ENCODE measurements at places on chromosomes 7 and 10.

DNA sequence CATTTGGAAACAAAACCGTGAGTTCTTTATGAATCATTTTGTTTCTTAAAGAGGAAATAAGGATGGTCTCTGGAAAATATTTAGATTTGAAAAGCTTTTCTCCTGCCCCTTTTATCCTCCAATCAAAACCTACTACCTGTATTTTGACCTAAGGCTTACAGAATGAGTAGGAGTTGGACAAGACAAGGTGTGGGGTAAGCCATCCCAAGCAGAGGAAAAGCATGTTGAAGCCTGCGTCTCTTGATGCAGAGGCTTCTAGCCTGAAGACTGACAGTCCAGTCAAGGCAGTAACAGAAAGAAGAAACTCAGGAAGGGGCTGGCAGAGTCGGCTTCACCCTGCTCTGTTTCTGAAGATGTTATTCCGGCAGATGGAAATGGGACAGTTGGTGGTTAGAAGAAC lies 551.1 kb downstream of the SORCS3 start:
- H3K4me1 ChIP-seq = no peaks in the 10 kb centered on the region
- H3K36me3 ChIP-seq = no peaks in the 10 kb centered on the region
- no peak overlapping the region for H3K27ac ChIP-seq
- DNase-seq = no peak

GRCh38 chr7:33973231-33974015 lies 68.1 kb downstream of the BMPER start:
- no peaks in the 10 kb centered on the region for H3K36me3 ChIP-seq
- H3K27ac ChIP-seq = no peak overlapping the region
- H3K4me1 ChIP-seq = no peaks in the 10 kb centered on the region

DNA sequence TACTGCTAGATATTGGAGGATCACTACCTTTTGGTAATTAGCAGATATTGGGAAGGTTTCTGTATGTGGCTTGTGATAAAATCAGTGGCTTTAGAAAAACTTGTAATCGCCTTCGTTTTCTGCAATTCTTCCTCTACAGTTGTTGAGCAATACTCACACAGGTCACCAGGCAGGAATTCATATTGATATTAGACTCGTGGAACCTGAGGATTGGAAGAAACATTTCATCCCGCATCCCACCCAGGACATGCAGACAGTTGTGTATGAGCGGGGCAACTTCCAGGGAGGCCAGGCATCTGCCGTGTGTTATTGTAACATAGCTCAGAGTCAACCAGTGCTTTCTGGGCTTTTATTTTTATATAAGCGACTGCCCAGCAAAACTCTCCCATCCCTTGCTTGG lies 821.3 kb downstream of the LRMDA start:
- H3K4me1 ChIP-seq = no peaks in the 10 kb centered on the region
- H3K4me3 ChIP-seq = no peak overlapping the region
- H3K27me3 ChIP-seq = no peaks in the 10 kb centered on the region
- H3K36me3 ChIP-seq = no peaks in the 10 kb centered on the region
- DNase-seq = no peak
- H3K27ac ChIP-seq = no peak overlapping the region

DNA sequence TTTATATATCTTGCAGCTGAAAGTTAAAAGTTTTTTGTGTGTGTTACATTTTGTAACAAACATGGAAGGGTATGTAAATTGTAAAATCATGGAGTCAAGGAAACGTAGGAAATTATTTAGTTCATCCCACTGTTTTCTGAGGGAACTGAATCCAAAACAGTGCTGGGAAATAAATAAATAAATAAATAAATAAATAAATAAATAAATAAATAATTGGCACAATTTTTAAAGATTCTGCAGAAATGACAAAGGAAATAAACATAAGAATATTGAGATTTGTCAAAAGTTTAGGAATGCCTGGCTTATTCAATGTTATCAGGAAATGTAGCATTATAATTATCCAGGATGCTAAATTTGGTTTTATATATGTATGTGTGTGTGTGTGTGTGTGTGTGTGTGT lies 91.4 kb upstream of the AGBL3 start:
- DNase-seq = no peak
- H3K27ac ChIP-seq = peak overlapping the region; percentile 35
- H3K27me3 ChIP-seq = no peaks in the 10 kb centered on the region
- peaks cover 3% of the 10 kb centered on the region for H3K36me3 ChIP-seq
- H3K4me1 ChIP-seq = peaks cover 66% of the 10 kb centered on the region

DNA sequence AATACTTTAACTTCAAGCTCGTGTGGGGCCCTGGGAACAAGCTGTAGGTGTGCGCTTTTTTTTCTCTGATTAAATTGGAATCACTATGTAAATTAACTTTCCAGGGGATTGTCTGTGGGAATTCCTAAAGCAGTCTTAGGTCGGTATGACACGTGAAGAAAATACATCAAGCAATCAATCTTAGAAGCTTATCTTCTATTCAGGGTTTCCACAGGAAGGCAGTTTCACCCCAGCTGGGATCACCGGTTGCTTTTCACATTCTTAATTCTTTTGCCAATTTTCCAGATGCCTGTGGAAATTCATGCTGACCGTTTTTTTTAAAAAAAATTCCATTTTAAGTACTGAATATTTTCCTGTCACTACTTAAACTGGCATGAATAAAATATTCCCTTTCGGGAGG lies 41.9 kb downstream of the CAMK1D start:
- peak overlapping the region; percentile 22 for H3K27ac ChIP-seq
- H3K36me3 ChIP-seq = no peaks in the 10 kb centered on the region
- H3K4me3 ChIP-seq = peak overlapping the region; percentile 43
- H3K4me1 ChIP-seq = peaks cover 32% of the 10 kb centered on the region

- no peak overlapping the region for H3K27ac ChIP-seq
- H3K4me3 ChIP-seq = no peak overlapping the region
- H3K36me3 ChIP-seq = no peaks in the 10 kb centered on the region
- no peaks in the 10 kb centered on the region for H3K27me3 ChIP-seq
Observed at GRCh38 chr10:76868098-76868977, 769.3 kb downstream of the KCNMA1 start.

- no peak overlapping the region for H3K4me3 ChIP-seq
- DNase-seq = no peak
- H3K4me1 ChIP-seq = peaks cover 37% of the 10 kb centered on the region
- H3K36me3 ChIP-seq = no peaks in the 10 kb centered on the region
Observed at GRCh38 chr7:104967595-104967994, 46.4 kb upstream of the KMT2E start.

DNA sequence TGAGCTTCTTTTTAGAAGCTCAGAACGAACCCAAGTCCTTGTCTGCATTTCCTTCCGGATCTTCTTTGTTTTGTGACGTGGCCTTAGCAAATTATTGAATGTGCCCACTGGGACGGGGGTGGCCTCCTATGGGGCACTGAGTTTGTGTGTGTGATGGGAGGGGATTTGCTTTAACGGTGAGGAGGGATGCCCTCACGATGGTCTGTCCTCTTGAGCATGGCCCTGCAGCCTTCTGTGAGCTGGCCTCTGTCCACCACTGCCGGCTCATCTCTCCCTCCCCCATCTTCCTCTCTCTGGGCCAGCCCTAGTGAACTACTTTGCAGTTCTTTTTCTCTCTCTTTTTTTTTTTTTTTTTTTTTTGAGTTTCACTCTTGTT lies 62.9 kb upstream of the MKRN1 start:
- no peaks in the 10 kb centered on the region for H3K27me3 ChIP-seq
- H3K36me3 ChIP-seq = no peaks in the 10 kb centered on the region
- no peak for DNase-seq
- no peak overlapping the region for H3K4me3 ChIP-seq
- H3K4me1 ChIP-seq = peaks cover 15% of the 10 kb centered on the region

- no peak overlapping the region for H3K27ac ChIP-seq
- H3K27me3 ChIP-seq = no peaks in the 10 kb centered on the region
Observed at GRCh38 chr7:22074897-22075296, 129.2 kb upstream of the CDCA7L start.

GRCh38 chr10:27355918-27356573 lies 115.4 kb upstream of the ACBD5 start:
- no peaks in the 10 kb centered on the region for H3K4me1 ChIP-seq
- no peaks in the 10 kb centered on the region for H3K36me3 ChIP-seq
- DNase-seq = no peak

GRCh38 chr7:143415742-143416397 lies 7.2 kb upstream of the EPHA1 start:
- H3K4me3 ChIP-seq = no peak overlapping the region
- H3K27me3 ChIP-seq = no peaks in the 10 kb centered on the region
- DNase-seq = no peak
- H3K4me1 ChIP-seq = peaks cover 17% of the 10 kb centered on the region
- no peaks in the 10 kb centered on the region for H3K36me3 ChIP-seq
- H3K27ac ChIP-seq = no peak overlapping the region

- no peak for DNase-seq
- no peak overlapping the region for H3K4me3 ChIP-seq
- peak overlapping the region; percentile 52 for H3K27ac ChIP-seq
- no peaks in the 10 kb centered on the region for H3K27me3 ChIP-seq
Observed at GRCh38 chr7:44990109-44991023, 9.6 kb upstream of the CCM2 start.

- peaks cover 8% of the 10 kb centered on the region for H3K4me1 ChIP-seq
- H3K27me3 ChIP-seq = no peaks in the 10 kb centered on the region
- H3K4me3 ChIP-seq = peak overlapping the region; percentile 96
- no peaks in the 10 kb centered on the region for H3K36me3 ChIP-seq
- H3K27ac ChIP-seq = peak overlapping the region; percentile 75
Observed at GRCh38 chr10:58335306-58336005, 650 bp downstream of the UBE2D1 start.

DNA sequence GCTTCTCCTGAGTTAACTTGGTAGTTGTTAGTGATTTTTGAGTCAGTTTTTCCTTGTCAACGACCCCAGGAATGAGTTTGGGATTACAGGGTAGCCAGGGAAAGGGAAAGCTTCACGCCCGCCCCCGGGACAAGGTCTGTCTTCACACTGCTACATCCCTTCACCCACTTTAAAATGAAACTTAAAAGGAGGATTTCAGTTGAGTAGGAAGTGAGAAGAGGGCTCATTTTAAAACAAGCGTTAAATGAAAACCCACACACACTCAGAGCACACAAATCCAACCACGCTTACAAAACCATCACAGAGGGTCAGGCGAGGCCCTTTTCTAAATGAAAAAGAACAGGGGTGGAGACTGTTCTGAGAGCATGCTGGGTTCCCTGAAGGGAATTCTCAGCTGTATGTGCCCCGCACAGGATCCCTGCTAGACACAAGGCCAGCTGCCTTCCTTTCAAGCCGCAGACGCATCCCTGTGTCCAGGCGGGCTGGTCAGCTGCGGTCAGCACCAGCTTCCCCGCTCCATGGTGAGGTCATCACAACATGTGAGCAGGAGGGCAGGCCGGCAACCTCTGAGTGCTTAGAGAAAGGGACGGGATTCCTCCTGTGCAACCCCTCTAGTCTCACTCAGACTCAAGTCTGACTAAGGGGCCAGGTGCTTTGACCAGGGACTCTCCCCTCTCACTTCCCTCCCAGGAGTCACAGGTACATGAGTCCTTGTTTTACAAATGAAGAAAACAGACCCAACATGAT lies 111.8 kb downstream of the EGFR start:
- no peak for DNase-seq
- peak overlapping the region; percentile 96 for H3K27ac ChIP-seq
- H3K36me3 ChIP-seq = no peaks in the 10 kb centered on the region
- H3K4me1 ChIP-seq = peaks cover 62% of the 10 kb centered on the region

DNA sequence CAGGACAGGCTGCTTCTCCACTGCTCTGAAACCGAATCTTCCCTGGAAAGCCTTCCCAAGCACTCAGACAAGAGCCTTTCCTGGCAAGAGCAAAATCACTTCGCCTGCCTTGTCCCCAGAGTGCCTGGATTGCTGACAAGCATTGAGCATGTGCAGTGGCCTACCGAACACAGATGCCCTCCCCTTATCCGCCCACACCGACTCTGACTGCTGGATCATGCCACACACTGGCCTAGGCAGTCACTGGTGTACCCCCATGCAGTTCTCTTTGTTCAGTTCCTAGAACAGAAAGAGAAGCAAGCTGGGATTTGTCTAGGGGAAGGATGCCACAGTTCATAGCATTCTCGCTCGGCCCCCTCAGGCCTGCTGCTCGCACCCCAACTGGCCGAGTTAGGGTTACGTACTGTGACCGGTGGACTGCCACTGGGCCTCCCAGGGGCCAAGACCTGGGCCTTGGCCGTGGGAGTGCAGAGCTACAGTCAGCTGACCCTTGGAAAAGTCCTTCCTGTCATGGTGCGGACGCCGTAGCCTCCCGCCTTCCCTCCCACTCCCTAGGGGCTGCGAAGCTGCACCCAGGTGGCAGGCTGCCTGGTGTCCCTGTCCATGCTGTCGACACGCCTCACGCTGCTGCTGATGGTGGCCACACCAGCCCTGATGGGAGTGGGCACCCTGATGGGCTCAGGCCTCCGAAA lies 6.9 kb downstream of the ABCB8 start:
- no peak overlapping the region for H3K27ac ChIP-seq
- no peak for DNase-seq
- H3K36me3 ChIP-seq = peaks cover 20% of the 10 kb centered on the region
- H3K4me3 ChIP-seq = no peak overlapping the region
- H3K4me1 ChIP-seq = peaks cover 12% of the 10 kb centered on the region

- no peaks in the 10 kb centered on the region for H3K36me3 ChIP-seq
- no peak overlapping the region for H3K4me3 ChIP-seq
- DNase-seq = no peak
- H3K27ac ChIP-seq = no peak overlapping the region
- H3K4me1 ChIP-seq = no peaks in the 10 kb centered on the region
- H3K27me3 ChIP-seq = no peaks in the 10 kb centered on the region
Observed at GRCh38 chr10:34045571-34046190, 711.2 kb upstream of the NRP1 start.

GRCh38 chr10:3832022-3832786 lies 47.2 kb upstream of the KLF6 start:
- no peak overlapping the region for H3K4me3 ChIP-seq
- peaks cover 31% of the 10 kb centered on the region for H3K4me1 ChIP-seq
- no peaks in the 10 kb centered on the region for H3K36me3 ChIP-seq
- H3K27ac ChIP-seq = no peak overlapping the region

- no peak overlapping the region for H3K27ac ChIP-seq
- H3K4me1 ChIP-seq = peaks cover 4% of the 10 kb centered on the region
- DNase-seq = no peak
- no peaks in the 10 kb centered on the region for H3K27me3 ChIP-seq
Observed at GRCh38 chr10:77188521-77188920, 449.1 kb downstream of the KCNMA1 start.

DNA sequence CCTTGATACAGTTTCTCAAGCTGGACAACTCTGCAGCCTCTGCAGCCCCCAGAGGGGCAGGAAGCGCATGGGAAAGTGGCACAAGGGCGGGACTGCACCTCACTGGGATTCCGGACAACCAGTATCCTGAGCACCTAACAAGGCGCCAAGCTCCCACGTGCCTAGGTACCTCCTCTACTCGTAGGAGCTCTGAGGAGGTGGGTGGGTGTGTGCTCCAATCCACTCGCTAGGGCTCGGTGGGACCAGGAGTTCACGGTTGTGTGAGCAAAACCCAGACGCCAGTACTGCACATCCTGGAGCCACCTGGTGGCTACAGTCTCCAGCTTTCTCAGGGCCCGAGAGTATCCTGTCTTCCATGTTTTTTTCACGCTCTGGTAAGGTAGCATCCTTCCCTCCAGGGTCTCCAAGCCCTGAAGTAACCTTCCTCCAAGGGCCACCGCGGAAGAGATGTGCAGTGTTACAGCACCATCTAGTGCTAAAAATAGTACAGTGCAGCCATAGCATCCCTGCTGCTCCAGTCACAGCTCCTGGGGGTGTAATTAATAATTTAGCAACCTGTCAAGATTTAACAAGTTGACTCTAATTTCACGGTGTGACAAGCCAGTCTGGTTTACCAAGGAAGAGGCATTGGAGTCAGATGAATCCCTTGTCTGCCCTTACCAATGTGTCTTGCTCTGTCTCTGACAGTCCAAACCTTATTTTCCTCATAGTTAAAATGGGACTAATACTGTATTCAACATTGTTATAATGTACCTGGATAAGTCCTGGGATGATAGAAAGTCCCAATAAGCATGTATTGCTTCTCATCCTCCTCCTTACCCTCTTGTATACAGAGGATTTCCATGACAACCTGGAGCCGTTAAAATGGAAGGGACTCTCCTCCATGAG lies 70.4 kb downstream of the HERPUD2 start:
- H3K36me3 ChIP-seq = peaks cover 11% of the 10 kb centered on the region
- no peaks in the 10 kb centered on the region for H3K27me3 ChIP-seq
- no peaks in the 10 kb centered on the region for H3K4me1 ChIP-seq
- H3K27ac ChIP-seq = no peak overlapping the region
- no peak overlapping the region for H3K4me3 ChIP-seq
- no peak for DNase-seq

Measured in thoracic aorta (tissue), 2 donors.